ENCODE measurements at places on chromosomes 2 and 18.

DNA sequence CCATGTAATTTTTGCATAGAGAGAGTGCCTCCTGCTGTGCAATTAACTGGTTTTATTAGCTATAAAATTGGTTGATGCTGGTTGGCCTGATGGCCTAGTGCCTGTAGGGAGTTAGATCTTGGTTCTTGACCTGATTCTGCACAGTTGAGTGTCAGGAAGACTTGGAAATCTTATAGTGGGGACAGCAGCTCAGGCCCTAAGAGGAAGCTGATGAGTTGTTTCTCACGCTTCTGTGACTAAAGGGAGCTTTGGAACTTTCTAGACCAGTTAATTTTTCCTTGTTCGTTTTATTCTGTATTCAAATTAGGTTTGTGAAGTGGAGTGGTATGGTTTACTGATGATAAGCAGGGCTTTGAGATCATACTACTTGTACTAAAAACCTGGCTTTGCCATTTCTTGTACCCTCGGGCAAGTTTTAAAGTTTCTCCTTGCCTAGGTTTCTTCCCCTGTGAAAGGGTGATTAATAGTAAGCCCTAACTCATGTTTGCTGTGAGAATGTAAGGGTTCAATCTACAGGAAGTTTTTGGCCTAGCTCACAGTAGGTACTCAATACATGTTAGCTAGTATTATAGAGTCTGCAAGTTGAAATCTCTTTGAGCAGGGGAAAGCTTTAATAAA is 82.1 kb downstream of the MAP3K20 start:
- DNase-seq: no peak

DNA sequence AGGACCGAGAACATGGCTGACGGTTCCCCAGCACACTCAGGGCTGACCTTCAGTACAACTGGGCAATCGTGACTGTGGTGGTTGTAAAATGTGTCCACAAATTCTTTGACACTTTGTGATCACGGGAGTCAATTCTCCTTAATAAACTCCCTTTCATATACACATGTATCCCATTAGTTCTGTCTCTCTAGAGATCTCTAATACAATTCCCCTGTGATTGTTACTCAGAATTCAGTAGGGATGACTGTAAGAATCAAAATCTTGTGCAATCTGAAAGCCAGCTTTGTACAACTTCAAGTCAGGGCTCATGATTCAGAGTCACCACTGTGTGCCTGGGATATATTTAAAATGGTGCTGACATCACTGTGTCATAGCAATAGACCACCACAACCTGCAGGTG is 89.5 kb upstream of the LMAN1 start:
- DNase-seq: no peak

DNA sequence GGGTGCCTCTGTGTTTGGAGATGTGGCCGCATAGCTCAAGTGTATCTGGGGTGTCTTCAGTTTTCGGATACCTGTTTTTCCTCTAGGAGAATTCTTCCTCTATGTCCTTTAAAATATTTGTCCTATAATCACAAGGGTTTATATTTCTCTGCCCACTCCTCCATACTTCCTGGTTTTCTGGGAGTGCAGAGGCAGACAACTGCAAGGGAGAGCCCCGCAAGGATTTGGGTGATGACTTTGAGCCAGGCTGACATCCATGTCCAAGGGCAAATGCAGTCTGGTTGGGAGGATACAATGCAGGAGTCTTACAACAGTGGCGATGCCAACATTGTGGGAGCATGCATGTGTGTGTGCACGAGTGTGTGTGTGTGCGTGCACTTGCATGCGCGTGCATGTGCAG is 2.1 kb downstream of the IL1RL1 start:
- DNase-seq: no peak

DNA sequence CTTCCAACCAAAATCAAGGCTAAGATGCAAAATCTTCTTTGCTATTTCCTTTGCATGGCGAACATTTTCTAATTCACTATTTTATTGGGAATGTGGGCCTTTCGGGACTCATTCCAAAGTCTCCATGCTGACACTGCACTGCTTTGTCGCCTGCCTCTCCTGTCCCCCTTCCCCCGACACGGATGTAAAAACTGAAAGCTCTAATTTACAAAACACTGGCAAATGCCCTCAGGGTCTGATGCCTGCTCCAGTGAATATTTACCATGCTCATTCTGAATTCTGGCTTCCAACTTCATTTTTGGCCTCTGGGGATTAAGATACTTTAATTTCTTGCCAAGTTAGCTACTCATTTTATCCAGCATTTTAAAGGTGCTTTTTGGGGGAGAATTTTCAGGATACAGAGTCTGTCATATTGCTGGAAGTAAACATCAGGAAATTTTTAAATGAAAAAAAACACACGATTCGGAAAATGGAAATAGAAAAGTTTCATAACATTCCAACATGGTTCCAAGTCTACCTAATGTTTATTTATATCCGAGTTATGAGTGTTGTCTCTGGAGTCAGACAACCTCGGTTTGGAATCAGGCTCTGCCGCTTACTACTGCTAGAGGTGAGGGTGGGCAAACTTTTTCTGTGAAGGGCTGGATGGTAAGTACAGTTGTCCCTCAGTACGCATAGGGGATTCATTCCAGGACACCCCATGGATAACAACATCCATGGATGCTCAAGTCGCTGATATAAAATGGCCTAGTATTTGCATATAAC is 14.6 kb upstream of the LTBP1 start:
- no peak for DNase-seq

DNA sequence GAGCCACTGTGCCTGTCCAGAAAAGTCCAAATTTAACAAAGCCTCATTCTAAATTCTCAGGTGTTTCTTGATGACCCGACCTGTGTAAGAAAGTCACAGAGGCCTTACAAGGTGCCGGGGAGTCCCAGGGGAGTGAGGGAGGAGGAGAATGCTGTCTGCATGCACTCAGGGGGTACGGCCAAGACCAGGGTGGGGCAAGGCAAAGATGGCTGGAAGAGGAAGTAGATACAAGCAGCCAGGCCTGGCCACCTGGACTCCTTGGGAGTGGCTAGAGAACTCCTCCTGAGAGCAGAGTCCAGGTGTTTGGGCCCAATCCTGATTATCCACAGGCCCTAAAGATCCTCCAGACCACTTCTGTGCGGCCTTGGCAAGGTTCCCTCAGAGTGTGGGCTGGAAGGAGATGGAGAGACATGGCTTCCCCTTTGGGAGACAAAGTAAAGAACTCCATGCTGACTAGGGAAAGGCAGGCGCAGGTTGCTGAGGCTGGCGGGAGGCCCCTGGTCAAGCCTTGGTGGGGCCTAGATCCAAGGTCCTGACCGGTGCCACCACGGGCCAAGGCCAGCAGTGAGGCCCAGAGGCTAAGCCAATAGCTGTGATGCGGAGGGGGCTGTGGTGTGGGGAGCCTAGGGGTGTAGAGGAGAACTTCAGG is 74.7 kb downstream of the COPS8 start:
- DNase-seq: no peak

- no peak for DNase-seq
Observed at GRCh38 chr18:55262021-55262560, 302.8 kb upstream of the CCDC68 start.

GRCh38 chr2:204452464-204453023 is 92.7 kb upstream of the PARD3B start:
- no peak for DNase-seq

GRCh38 chr2:176997074-176997791 is 215.4 kb upstream of the HNRNPA3 start:
- no peak for DNase-seq

GRCh38 chr2:45626387-45627221 is 15.5 kb upstream of the SRBD1 start:
- no peak for DNase-seq

- no peak for DNase-seq
Observed at GRCh38 chr2:240626531-240627300, 1.4 kb downstream of the GPR35 start.

DNA sequence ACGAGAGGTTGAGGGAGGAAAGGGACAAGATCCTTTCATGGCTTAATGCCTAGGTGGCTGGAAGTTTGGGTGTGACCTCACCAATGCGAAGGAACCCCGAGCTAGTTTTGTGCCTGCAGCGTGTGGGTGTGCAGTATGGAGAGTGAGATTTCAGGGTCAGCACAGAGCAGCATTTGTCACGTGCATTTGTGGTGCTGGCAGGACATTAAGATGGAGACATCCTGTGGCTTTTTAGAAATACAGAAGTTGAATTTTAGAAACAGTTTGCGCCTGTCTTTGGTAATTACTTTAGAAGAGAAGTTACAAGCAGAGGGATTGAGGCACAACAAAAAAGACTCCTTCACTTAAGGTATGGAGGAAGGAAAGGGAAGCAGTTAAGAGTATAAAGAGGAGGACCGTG is 258.2 kb upstream of the THUMPD2 start:
- DNase-seq: no peak

DNA sequence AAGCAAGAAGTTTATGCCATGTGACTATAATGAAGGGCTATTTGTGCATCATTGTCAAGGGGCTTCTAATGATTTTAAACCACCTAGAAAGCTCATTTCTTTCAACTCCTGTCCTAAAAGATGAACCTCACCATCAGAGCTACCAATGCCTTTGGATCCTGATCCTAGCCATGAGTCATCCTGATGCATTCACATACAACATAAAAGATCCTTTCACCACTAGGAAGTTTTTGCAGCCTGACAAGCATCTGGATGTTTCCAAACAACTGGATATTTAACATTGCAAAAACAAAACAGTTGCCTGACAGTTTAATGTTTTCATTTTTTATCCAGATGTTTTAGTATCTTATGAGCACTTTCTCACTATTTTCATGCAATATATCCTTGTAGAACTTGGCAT is 425.3 kb downstream of the MBD2 start:
- DNase-seq: no peak

DNA sequence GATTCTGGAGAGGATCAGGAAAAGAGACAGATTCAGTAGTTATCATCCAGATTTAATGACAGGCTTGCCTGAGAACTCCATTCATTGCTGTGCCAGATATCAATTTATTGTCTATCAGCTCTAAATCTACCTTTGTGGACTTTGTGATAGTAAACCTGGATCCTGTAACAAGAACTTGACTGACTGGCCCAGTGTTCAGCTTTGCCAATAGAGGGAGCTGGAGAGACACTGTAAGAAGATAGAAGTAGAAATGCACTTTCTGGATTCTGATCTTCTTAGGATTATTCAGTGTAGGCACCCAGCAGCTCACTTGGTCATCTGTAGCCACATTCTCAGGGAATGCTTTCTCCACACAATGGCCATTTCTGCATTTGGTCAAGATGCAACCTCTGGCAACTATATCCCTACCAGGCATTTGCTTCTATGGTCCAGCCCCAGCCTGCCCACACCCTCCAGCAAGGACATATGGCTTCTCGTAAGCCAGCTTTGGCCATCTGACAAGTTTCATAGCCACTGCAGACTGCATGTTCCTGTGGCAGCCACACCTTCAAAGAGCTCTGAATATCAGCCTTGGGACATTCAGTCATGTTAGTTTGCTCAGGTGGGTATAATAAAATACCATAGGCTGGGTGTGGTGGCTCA is 6.1 kb upstream of the SERPINB8 start:
- peak; percentile 24 for DNase-seq

DNA sequence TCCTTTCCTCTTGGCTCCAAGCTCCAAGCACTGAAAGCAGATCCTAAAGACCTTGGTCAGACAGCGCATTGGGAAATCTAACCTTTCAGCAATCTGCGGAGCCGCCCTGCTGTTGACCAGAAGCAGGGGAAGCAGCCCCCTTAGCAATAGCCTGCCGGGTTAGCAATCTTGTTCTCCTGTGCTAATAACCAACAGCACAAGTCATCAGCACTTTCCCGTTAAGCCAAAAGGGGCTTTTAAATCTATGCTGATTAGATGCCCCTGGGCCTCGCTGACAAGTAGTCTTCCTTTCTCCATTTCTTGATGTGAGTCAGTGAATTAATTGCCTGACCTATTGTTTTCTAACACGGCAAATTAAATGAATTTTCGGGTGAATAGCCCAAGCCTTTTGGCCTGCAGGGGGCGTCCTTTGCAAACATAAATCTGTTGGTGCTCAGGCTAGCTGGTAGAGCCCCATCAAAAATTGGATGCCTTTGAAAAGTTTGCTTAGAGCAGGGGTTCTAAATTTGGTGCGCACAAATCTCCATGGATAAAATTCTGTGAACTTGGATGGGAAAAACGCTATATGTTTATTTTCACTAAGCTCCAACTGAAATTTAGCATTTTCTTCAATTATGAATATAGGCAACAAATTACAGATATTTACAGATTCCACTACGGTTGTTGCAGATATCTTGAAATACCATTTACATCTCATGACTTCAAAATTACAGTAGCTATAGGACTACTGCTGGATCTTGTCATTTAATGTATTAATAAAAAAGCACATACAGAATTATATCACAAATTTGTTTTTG is 24.6 kb downstream of the MAIP1 start:
- peak; percentile 71 for DNase-seq

- DNase-seq: no peak
Observed at GRCh38 chr18:42611134-42611533, 504.4 kb downstream of the RIT2 start.

- no peak for DNase-seq
Observed at GRCh38 chr2:21891191-21891590, 767.4 kb downstream of the TDRD15 start.

GRCh38 chr2:86037141-86037794 is 68.4 kb downstream of the POLR1A start:
- no peak for DNase-seq

- no peak for DNase-seq
Observed at GRCh38 chr2:219744600-219744999, 117.2 kb downstream of the SLC4A3 start.

- DNase-seq: no peak
Observed at GRCh38 chr18:31633392-31634330, 42.0 kb downstream of the TTR start.

GRCh38 chr2:205372141-205372540 is 310.2 kb upstream of the NRP2 start:
- DNase-seq: no peak

DNA sequence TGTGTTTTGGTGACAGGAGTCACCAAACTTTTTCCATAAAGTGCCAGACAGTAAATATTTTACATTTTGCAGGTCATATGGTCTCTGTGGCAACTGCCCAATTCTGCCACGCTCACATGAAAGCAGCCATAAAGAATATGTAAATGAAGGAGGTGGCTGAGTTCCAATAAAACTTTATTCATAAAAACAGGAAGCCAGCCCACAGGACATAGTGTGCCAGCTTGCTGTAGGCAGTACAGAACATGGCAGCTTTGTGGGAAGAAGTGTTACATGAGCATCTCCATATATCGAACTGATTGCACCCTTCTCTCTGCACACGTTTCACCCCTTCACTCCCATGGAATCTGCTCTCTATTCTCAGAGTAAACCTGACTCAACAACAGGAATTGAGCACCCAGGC is 10.2 kb downstream of the ASB18 start:
- DNase-seq: no peak

DNA sequence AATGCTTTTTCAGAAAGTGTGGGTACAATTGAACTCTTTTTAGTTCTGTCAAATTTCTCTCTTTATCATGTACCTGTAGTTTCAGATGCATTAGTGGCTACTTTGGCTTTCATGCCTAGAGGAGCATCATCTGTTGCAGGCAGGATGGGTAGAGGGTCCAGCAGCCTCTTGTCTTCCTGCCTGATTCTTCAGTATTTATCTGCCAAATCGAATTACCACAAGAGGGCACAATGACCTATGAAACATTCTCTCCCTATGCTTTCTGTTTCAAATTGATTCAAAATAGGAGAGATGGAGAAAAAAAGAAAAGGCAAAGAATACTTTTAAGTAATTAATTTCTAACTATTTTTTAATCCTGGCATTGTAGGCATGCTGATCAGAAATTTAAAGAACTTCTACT is 477.2 kb downstream of the TRIB2 start:
- no peak for DNase-seq

Data from stimulated activated CD4-positive, alpha-beta T cell treated with anti-CD3 and anti-CD28 coated beads, TNF-alpha, amount 100 ng/mL, for 4 hours (primary cell).